A549 (cell line): ENCODE measurements at places on chromosomes 4 and X.

GRCh38 chr4:108774809-108775530, 12.1 kb upstream of the ETNPPL start:
- DNase-seq = peak; percentile 5

DNA sequence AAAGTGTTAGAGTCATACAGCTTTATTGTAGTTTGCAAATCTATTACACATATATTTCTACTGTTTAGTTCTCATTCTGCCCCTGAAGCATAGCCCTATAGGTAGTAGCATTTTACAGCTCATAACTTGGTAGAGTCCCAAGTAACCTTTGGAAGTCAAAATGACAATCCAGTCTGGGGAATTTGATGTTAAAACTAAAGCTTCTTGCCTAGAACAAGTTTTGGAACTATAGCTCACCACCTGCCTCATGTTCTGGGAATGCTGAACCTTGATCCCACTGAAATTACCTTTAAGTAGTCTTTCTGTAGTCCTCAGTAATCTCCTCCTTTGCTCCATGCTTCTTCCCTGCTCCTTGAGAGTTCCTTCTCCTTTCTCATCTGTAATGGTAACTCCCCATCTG, 8.4 kb downstream of the UGT8 start:
- DNase-seq = no peak

- DNase-seq = no peak
These were observed 24.1 kb downstream of the FHL1 start for GRCh38 chrX:136171420-136171819.

- DNase-seq = no peak
These were observed 191.6 kb upstream of the ANKRD50 start for GRCh38 chr4:124903995-124904722.
